ENCODE measurements at places on chromosomes 2 and 18.

DNA sequence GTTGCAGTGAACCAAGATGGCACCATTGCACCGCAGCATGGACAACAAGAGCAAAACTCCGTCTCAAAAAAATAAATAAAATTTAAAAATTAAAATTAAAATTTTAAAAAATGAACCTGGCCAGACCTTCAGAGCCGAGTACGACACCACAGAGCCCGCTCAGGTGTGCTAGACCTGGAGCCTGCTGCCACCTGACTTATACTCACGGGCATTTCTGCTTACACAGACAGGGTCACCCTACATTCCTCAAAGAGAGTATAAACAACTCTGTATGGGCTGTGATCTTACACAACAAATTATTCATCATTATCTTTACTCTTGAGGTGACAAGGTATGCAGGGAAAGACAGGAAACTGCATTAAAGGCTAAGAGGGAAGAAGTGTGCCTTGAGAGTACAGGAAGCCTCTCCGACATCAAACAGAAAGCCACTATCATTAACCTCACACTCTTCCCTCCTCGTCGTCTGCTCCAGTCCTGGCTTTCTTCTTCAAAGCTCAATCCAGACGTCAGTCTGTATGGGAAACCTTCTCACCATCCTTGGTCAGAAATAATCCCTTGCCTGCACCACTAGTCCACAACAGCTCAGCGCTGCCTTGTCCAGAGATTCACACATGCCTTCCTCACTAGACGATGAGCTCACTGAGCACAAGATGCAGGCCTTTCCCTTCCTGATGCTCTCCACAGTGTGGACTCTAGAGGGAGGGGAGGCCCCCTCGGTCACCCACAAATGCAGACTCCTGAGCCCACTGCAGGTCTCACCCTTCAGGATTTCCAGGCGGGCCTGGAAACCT, 56.2 kb downstream of the UXS1 start:
- DNase-seq, result no peak

DNA sequence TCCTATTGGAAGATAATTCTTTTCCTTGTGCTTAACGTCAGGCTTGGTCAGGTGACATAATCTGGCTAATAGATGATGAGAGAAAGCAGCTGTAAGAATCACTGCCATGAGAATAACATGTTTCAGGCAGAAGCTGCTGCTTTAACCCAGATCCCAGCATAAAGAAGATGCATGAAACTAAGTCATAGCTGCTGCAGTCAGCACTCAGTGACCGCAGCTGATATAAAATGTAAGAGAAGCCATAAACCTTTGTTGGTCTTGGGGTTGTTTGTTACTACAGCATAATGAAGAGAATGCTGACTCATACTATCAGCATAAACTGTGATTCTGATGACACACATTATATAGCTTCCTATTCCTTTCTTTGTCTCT, 274.3 kb upstream of the TRIB2 start:
- no peak for DNase-seq

- peak; percentile 90 for DNase-seq
Observed at GRCh38 chr2:11343650-11344341, 640 bp downstream of the ROCK2 start.

DNA sequence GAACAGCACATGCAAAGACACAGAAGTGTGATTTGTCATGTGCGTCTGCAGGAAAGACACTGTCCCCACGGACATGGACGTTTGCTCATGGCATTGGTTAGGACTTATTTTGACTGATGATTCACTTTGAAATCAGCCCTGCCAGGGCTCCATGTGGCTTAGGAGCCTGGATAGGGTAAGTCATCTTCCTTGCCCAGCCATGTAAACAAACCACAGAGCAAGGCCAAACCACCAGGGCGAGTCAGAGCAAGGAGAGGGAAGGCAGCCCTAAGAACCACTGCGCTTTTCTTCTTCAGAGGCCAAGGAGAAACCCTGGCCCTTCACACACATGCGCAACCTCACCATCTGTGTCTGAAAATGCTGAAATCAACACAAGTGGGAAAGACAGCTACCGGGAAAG, 88.8 kb downstream of the GFPT1 start:
- no peak for DNase-seq

- no peak for DNase-seq
Observed at GRCh38 chr2:145573608-145574007, 1053.7 kb upstream of the ZEB2 start.

DNA sequence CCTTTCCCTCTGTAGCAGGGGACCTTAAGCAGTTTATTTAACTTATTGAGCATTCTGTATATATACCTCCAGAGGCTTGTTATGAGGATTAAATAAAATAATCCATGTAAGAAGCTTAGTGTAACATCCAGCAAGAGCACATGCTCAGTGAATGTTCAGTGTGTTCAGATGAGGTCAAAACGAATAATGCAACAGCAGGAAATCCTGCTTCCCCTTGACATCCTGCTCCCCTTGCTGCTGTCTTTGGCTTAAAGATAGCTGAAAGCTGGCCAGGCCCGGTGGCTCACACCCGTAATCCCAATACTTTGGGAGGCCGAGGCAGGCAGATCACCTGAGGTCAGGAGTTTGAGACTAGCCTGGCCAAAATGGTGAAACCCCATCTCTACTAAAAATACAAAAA, 68.7 kb downstream of the COL4A4 start:
- no peak for DNase-seq
